ENCODE measurements at places on chromosomes 11 and 22. TPM values are rescaled to one million over a fixed set of nuclear protein-coding genes. Genes with fewer than 3 reads are reported as not detected.
A peak's percentile ranks its signal among the peaks of the same experiment; 100 is the strongest.

DNA sequence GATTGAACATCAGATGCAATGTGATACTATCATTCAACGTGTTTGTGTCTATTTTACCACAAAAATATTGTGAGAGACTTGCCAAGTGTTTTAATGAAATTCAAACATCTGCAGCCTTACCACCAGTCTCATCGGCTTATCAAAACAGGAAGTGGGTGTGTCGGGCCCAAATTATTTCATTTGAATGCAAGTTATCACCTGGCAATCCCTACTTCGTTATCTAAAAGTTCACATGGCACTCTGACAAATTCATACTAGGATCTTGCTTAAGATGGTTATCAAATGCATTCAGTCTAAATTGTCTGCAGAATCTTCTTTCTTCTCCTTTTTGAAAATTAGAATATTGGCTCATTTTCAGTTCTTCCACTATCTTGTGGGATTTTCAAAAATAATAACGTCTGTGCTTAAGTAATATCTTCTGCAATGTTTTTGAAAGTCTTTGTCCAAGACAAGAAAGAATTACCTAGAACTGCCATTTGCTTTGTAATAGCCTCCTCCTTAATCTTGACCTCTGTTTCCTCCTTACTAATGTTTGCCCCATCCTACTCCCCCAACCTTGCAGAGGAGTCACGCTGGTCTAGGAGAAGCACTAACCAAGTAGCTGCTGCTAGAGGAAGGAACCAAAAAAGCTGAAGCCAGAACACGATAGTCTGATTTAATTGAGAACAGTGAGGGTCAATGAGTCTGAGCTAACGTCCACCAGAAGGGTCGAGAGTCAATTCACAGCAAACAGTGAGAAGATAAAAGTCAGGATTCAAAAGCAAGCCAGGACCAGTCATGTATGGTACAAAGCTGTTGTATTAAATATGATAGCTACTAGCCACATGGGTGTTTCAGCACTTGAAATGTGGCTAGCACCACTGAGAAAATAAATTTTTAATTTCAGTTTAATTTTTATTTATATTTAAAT lies 10.2 kb upstream of the BIRC3 start:
- DNase-seq = no peak
- H3K27me3 ChIP-seq = no peaks in the 10 kb centered on the region
- H3K4me3 ChIP-seq = no peak overlapping the region
- peaks cover 20% of the 10 kb centered on the region for H3K4me1 ChIP-seq
- H3K36me3 ChIP-seq = no peaks in the 10 kb centered on the region

DNA sequence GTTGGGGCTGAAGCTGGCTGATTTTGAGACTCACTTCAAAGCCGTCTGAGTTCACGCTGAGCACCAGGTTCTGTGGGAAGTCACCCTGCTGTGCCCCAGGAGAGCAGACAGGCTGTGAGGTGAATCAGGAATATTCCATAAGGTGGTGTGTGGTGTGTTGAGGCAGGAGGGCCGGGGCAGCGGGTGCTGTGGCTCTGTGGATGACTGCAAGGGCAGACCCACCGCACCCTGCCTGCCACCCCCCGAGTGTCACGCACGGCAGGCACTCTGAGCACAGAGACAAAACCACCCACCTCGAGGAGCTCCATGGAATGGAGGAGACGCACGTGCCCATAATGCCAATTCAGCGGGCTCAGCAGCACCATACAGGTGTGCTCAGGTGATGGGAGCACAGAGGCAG lies 147.8 kb downstream of the PKNOX2 start:
- no peak for DNase-seq
- H3K36me3 ChIP-seq = no peaks in the 10 kb centered on the region
- no peaks in the 10 kb centered on the region for H3K4me1 ChIP-seq
- H3K27ac ChIP-seq = no peak overlapping the region

GRCh38 chr11:81979448-81979847 lies 754.2 kb downstream of the FAM181B start:
- no peak overlapping the region for H3K27ac ChIP-seq
- H3K4me1 ChIP-seq = no peaks in the 10 kb centered on the region
- no peak overlapping the region for H3K4me3 ChIP-seq

- no peaks in the 10 kb centered on the region for H3K4me1 ChIP-seq
- H3K27ac ChIP-seq = no peak overlapping the region
- DNase-seq = no peak
- peaks cover 3% of the 10 kb centered on the region for H3K36me3 ChIP-seq
Measured at GRCh38 chr22:32846780-32847491, 45.4 kb downstream of the TIMP3 start.

DNA sequence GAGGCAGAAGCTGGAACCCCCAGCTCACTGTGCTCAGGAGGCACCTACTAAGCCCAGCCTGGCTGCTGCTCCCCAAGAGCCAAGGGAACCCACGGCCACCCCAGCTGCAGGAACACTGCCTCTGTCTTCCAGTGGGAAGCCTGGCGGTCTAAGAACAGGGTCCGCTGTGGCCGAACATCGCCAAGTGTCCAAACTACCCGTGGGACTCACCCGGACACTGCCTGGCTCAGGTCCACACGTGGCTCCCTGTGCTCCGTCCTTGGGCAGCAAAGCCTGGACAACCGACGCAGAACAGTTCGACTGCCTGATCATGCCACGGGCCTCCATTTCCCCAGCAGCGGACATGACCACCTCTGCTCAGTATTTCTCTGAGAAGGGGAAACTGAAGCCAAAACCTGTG lies 747.0 kb downstream of the BRD1 start:
- H3K27ac ChIP-seq = no peak overlapping the region
- no peaks in the 10 kb centered on the region for H3K4me1 ChIP-seq
- H3K36me3 ChIP-seq = no peaks in the 10 kb centered on the region
- H3K4me3 ChIP-seq = no peak overlapping the region

DNA sequence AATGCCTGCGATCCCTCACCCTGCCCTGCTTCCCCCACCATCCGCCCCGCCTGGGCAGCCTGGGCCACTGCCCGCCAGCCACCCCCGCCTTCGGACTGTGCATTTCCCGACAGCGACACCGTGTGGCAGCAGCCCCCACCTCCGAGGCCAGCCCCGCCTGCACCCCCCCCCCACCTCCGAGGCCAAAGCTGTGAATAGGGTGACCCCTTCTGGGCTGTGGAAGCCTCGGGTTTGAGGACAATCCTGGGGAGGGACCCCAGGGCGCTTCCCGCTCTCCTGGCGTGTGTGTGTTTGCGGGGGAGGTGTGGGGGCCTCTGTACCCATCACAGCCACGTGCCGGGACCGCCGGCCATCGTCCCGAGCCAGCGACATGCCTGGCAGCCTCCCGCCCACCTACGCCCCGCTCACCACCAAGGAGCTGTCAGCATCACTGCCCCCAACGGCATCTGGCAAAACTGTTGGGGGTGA lies 33.8 kb upstream of the PPARA start:
- peaks cover 11% of the 10 kb centered on the region for H3K4me1 ChIP-seq
- no peaks in the 10 kb centered on the region for H3K27me3 ChIP-seq
- peak; percentile 93 for DNase-seq
- no peak overlapping the region for H3K4me3 ChIP-seq
- H3K36me3 ChIP-seq = peaks cover 48% of the 10 kb centered on the region

GRCh38 chr11:6062691-6063358 lies 32.3 kb upstream of the OR56A1 start:
- no peaks in the 10 kb centered on the region for H3K36me3 ChIP-seq
- DNase-seq = no peak
- H3K4me3 ChIP-seq = no peak overlapping the region
- no peaks in the 10 kb centered on the region for H3K4me1 ChIP-seq

DNA sequence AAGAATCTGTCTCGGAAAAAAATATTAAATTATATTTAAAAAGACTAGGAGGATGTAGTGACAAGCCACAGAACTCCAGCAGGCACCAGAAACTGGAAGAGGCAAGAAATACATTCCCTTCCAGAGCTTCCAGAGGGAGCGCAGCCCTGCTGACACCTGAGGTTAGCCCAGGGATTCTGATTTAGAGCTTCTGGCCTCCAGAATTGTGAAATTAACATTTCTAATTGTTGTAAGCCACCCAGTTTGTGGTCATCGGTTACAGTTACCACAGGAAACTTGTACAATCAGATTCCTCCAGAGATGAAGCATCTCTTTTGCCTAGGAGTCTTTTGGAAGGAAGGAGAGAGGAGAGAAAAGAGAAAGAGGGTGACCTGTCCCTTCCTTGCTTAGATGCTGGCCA lies 6.4 kb upstream of the UBASH3B start:
- no peaks in the 10 kb centered on the region for H3K27me3 ChIP-seq
- no peak overlapping the region for H3K27ac ChIP-seq
- H3K4me3 ChIP-seq = no peak overlapping the region
- H3K4me1 ChIP-seq = no peaks in the 10 kb centered on the region

- no peak overlapping the region for H3K4me3 ChIP-seq
- H3K4me1 ChIP-seq = no peaks in the 10 kb centered on the region
- peaks cover 91% of the 10 kb centered on the region for H3K36me3 ChIP-seq
- no peak for DNase-seq
- no peaks in the 10 kb centered on the region for H3K27me3 ChIP-seq
- no peak overlapping the region for H3K27ac ChIP-seq
Measured at GRCh38 chr11:68932933-68933577, 29.4 kb downstream of the IGHMBP2 start.

DNA sequence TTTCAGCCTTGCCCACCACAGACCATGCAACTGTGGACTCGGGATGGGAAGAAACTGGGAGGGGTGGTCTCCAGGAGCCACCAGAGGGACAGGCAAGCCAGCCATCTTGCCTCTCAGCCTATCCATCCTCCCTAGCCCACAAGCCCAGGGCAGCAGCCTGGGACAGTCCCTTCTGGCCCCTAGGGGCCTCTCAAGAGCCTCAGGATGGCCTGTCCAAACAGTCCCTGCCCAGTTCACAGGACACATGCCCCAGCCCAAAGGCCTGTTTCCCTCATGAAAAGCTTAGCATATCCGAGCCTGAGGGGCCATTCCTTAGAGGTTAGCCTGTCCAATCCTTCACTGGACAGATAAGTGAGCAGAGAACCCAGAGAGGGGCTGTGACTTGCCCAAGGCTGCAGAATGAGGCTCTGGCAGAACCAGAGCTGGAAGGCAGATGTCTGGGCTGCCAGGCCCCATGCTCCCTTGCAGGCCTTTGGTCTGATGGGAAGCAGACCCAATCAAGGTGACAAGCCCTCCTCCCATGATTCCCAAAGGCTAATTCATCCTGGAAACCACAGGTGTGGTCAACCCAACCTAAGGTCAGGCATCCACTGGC lies 28.2 kb downstream of the LRRC10B start:
- no peak overlapping the region for H3K27ac ChIP-seq
- H3K27me3 ChIP-seq = peaks cover 80% of the 10 kb centered on the region

- no peak overlapping the region for H3K4me3 ChIP-seq
- H3K27ac ChIP-seq = no peak overlapping the region
- H3K27me3 ChIP-seq = no peaks in the 10 kb centered on the region
- H3K36me3 ChIP-seq = no peaks in the 10 kb centered on the region
- H3K4me1 ChIP-seq = no peaks in the 10 kb centered on the region
Measured at GRCh38 chr11:87251560-87251959, 213.8 kb downstream of the TMEM135 start.

DNA sequence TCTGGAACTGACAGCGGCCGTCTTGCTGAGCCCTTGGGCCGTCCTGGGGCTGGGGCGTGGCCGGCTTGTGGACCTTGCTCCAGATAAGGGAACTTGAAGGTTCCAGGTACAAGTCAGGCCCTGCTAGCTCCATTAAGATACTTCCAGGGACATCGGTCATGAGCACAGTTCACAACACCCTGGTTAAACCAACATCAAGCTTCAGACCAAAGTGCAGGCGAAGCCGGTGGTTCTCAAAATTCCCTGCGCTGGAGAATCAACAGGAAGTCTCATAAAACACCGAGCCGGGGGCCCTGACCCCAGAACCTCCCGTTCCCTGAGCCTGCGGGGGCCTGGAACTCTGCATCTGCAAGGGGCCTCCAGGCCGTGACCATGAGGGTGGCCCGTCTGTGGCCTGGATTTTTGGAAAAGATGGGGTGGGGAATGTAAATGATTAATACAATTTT lies 1043.8 kb downstream of the BRD1 start:
- no peaks in the 10 kb centered on the region for H3K36me3 ChIP-seq
- no peak for DNase-seq
- H3K4me3 ChIP-seq = no peak overlapping the region

DNA sequence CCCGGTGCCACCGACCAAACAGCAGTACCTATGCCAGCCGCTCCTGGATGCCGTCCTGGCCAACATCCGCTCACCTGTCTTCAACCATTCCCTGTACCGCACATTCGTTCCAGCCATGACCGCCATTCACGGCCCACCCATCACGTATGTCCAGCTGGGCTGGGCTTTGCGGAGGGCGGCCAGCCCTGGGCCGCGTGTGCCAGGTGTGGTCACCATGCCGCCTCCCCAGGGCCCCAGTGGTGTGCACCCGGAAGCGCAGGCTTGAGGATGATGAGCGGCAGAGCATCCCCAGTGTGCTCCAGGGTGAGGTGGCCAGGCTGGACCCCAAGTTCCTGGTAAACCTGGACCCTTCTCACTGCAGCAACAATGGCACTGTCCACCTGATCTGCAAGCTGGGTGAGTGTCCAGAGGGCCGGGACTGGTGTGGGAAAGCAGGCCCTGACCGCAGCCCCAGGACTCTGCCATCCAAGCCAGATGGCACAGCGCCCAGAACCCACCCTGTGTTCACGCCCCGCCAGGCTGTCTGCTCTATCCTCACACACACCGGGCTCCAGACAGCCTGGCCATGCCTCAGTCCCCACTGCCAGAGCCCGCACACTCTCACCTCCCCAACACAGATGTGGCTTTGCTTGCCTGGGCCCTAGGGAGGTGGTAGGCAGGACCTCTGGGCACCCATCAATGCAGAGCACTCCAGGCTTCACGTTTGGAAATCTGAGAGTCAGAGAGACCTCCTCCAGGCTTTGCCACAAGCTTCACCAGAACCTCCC lies 77.6 kb downstream of the MED15 start:
- DNase-seq = no peak
- H3K27me3 ChIP-seq = no peaks in the 10 kb centered on the region
- no peak overlapping the region for H3K4me3 ChIP-seq
- peaks cover 81% of the 10 kb centered on the region for H3K36me3 ChIP-seq
- H3K4me1 ChIP-seq = peaks cover 6% of the 10 kb centered on the region

The ASPHD2 gene
- 0.87 TPM for total RNA-seq

The GRM5 gene
- not detected for total RNA-seq

The LDHAL6A gene
- total RNA-seq = not detected

The UPK3A gene
- total RNA-seq = not detected

The CNGA4 gene
- not detected for total RNA-seq

The TBX10 gene
- total RNA-seq = not detected

The KDELR3 gene
- 15.4 TPM for total RNA-seq

Measured in SJSA1 (cell line).